Stimulated activated CD4-positive, alpha-beta T cell treated with anti-CD3 and anti-CD28 coated beads, Interleukin-15, amount 100 ng/mL, for 24 hours (primary cell): ENCODE measurements at places on chromosomes 2 and 18.
A peak's percentile ranks its signal among the peaks of the same experiment; 100 is the strongest.

DNA sequence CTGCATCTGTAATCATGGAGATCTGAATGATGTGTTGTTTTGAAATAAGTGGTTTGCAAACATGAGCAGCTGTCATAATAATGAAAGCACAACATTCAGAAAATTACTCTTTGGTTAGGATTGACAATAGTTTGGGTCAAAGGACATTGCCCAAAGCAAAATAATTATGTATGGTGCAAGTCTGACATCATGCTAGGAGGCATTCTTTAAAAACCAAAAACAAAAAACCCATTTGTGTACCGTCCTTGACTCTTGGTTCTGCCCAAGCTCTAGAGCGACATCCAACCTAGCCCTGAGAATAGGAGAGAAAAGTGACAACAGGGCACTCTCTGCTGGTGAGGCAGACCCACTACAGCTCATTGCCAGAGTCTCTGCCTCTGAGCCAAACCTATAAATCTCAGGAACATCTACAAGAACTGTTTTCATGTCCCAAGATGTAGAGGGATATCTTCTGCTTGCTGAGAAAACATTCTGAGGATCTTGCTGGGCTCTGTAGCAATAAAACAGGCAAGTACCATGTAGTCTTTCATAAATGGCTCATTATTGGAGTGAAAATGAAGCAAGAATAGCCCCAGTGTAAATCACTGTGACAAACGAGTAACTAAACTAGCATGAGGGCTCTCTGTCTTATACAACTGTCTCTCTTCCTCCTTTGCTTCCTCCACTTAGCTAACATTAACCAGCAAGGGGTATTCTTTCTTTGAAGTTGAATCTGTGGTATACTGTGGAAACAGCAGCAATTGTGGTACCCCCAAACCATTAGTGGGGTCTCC lies 266.8 kb upstream of the CXCR4 start:
- DNase-seq, result peak; percentile 53

DNA sequence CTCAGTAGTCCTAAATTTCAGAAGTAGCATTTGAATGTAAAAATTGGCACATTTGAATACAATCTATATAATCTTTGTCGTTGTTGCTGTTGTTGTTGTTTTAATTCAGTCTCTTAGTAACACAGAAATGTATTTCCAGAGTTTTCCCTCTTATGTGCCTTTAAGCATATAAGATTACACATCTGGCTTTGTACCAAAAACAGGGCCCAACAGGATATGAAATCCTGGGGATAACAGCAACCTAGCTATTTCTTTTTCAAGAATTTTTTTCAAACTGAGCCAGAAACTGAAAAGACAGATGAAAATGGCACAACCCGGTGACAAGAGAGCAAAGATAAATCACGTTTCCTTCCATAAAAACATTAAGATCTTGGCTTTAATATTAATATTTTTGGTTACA lies 906.7 kb downstream of the NRXN1 start:
- DNase-seq, result no peak

GRCh38 chr2:191699341-191699945 lies 21.5 kb downstream of the NABP1 start:
- DNase-seq, result no peak

DNA sequence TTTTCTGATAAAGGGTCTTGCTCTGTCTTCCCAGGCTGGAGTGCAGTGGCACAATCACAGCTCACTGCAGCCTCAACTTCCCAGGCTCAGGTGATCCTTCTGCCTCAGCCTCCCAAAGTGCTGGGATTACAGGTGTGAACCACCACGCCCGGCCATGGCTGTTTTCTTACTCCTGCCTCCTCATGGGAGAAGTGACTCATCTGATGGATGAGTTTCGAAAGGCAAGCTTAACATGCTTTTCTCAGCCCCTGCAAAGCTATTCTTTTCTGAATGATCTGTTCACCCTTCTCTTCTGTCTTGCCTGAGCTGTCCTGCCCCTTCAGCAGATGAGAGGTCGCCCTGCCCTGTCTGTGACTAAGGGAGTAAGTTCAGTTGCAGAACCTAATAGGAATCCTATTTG lies 929 bp upstream of the CREG2 start:
- DNase-seq, result no peak

DNA sequence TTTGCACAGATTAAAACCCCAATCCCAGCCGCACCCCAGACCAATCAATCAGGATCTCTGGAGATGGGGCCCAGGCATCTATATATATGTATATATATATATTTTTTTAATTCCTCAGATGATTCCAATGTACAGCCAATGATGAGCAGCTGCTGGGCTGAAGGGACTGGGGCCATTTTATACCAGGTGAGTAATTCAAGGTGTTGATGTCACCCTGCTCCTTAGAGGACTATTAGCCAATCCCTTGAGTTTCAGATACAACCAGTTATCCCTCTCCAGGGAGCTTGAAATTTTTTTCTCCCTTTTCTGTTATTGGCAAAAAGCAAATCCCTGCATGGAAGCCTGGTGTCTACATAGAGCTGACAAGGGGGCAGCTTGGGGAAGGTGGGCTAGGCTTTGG lies 59.8 kb downstream of the MCFD2 start:
- DNase-seq, result no peak

- DNase-seq, result no peak
These were observed 24.0 kb upstream of the ARPC2 start for GRCh38 chr2:218192902-218193430.

- peak; percentile 64 for DNase-seq
These were observed 49.0 kb downstream of the SETBP1 start for GRCh38 chr18:44729631-44730101.

DNA sequence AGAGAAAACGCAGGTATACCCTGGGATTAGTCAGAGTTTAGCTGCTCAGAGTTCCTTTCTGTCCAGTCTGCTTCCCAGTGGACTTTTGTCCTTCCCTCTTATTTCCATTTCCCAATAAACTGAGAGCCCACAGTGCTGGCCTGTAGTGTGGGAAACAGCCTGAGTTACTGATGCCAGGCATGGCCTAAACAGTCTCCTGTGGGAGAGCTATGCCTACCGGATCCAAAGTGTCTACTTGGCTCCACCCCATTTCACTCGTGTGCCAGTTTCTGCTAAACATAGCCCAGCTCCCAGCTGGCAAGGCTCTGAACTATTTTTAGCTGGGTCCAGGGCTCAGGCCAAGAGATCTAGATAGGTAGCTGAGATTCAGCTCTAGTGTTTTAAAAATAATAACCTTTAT lies 15.6 kb upstream of the PPP1CB start:
- no peak for DNase-seq

GRCh38 chr2:122886479-122887145 lies 1131.2 kb downstream of the TSN start:
- DNase-seq, result no peak
